ENCODE measurements at places on chromosomes 11 and 22.

GRCh38 chr11:69905611-69906452 is 86.6 kb upstream of the FGF3 start:
- DNase-seq: no peak

- DNase-seq: no peak
Measured at GRCh38 chr11:24842308-24842707, 345.5 kb downstream of the LUZP2 start.

- no peak for DNase-seq
Measured at GRCh38 chr11:86923999-86924766, 31.0 kb downstream of the FZD4 start.

- DNase-seq: no peak
Measured at GRCh38 chr11:65571940-65572339, 398 bp upstream of the FAM89B start.

DNA sequence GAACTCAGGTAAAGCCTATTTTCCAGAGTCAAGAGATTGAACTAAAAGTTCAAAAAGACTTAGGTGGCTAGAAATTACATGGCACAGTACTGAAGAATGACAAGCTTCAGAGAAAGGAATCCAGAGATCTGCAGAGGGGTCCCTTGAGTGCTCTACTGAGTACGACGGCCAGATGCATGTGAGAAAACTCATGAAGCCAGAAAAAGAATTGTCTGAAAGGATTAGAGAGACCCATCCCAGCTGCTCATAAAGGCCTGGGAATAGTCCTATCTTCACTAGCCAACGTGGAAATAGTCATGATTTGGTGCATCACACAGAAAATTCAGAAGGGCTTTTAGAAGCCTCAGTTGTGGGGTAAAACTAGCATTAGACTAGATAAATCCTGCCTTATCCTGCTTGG is 91.3 kb downstream of the SOX6 start:
- DNase-seq: no peak

- DNase-seq: no peak
Measured at GRCh38 chr22:31728857-31729256, 21.1 kb downstream of the PRR14L start.

- DNase-seq: no peak
Measured at GRCh38 chr11:99960536-99960935, 726.6 kb upstream of the ARHGAP42 start.

DNA sequence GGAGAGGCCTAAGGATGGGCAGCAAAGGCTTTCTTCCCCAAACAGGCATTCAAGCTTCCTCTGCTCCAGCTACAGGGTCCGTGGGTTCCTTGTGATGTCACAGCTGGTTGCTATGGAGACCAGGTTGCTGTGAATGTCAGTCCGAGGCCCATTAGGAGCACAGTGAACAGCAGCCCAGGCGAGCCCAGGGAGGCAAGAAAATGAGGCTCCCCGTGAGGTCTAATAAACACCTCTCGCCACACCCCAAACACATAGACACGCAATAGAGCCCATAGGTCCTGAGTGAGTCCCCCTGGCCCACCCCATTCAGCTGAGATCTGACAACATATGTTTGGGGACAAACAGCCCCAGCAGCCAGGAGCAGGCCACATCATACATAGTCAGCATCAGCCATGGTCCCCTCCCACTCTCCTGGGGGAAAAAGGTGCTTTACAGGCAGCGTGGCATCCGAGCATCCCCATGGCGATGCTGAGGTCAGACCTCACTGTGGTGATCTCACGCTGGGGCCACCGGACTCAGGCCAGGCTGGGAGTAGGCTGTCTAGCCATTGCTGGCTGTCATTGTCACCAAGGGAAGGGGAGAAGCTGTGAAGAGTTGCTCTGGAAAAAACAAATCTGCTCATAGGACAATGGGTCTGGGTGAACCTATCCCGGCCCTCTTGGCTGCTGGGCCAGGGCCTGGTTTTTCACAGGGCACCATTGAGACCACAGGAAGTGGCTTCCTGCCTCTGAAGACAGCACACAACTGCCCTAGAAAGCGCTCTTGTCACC is 23.1 kb upstream of the TP53I11 start:
- DNase-seq: no peak

- no peak for DNase-seq
Measured at GRCh38 chr11:107830915-107831540, 27.6 kb downstream of the SLC35F2 start.

GRCh38 chr11:75938543-75938942 is 123.5 kb downstream of the UVRAG start:
- no peak for DNase-seq
